ENCODE measurements at places on chromosomes 7 and 10.

DNA sequence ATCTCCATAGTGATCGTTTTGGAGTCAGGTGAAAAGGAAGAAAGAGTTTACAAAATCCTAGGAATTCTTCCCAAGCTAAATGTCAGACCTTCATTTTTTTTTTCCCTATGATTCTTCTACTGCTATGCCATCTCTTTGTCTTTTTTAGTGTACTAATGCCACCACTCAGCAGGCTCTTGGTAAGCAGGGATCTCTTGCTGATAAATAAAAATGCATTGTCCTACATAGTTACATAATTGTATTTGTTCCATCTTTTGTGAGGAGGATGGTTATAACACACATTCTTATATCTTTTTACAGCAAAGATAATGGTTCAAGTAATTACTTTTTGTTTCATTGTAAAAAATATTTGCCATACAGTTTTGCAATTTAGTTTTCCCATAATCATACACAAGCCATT lies 36.8 kb upstream of the AFAP1L2 start:
- DNase-seq: no peak

GRCh38 chr7:8437606-8438005 lies 4.2 kb downstream of the NXPH1 start:
- no peak for DNase-seq

DNA sequence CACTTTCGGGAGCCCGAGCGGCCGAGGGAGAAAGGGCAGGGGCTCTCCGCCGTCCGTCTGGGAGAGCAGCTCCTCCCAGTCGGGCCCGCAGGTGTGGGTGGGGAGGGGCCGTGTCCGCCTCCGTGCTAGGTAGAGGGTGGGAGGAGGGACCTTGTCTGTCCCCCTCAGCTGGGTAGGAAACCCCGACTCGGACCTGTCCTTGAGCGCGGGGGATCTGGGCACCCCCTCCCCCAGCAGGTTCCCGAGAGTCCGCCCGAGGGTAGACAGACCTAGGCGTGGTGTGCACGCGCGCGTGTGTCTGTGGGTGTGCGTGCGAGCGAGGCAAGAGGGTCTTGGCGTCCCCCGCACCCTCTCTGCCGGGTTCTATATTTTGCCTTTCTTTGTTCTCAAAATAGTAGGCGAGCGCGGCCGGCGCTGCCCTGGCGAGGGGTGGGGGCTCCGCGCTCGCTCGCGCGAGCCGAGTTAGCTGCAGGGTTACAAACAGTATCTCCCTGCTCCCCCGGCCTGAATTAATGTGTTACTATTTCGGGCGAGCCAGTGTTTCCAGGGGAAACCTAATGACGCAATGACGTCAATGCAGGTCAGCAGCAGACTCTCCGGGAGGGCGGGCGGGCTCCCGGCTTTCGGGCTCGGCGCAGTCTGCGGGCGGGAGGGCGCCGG lies 73.9 kb upstream of the LEP start:
- DNase-seq: peak; percentile 64

DNA sequence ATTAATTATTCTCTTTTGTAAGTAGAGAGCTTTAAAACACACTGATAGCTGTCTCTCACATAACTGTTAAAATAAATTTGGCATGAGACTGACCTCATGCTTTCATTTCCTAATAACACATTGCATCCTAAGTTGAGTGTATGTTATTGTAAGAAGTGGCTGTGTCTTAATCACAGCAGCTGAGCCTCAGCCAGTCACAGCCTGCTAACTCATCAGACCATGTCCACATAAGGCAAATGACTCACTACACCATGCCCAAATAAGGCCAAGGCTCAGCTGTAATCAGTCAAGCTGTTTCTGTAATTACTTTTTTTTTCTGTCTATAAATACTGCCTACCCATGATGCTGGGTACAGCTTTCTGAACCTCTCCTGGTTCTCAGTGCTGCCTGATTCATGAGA lies 860.9 kb downstream of the XPNPEP1 start:
- no peak for DNase-seq

DNA sequence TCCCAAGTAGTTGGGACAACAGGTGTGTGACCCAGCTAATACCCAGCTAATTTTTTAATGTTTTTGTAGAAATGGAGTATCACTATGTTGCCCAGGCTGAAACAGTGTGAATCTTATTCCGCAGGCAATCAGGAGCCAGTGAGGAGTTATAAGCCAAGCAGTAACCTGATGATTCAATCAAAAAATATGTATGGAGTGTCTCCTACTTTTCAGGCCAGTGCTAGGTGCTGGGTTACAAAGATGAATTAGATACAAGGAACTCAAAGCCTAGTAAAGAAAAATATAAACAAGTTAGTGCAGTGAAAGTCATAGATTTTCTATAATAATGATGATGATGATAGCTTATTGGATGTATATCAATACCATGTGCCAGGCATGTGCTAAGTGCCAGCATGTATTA lies 13.2 kb upstream of the IFRD1 start:
- DNase-seq: no peak

DNA sequence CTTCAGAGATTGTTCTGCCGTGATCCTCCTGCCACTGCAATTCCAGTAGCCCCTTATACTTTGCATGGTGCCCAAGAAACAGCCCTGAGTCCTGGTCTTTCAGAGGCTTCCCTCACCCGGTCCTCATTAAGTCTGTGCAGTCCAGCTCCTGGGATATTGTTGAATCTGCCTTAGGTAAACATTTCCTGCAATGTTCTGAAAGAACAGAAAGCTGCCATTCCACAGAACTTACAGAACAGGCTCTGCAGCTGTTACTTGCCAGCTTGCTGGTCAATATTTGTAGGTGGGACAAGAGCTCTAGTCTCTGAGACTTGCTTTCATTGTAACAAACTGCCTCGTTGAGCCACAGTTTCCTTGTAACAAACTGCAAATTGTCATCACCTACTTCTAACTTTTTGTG lies 115.0 kb upstream of the KIF5B start:
- DNase-seq: no peak

DNA sequence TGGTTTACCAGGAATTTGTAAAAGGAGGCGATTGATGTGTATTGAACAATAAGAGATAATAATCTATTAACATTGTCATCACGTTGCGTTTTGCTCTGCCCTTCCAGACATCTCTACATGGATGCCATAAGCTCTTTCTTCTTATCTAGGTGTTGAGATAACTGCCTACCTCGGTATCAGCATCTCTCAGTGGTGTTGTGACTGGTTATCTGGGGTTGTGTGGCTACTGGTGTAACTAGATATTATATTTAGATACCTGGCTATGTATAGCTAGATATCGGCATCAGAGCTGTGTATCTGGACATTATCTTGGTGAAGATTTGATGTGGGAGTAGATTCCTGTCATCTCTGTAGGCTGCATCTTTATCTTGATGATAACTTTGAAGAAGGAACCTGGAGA lies 17.2 kb downstream of the GATA3 start:
- no peak for DNase-seq

GRCh38 chr7:22418251-22419046 lies 61.5 kb upstream of the RAPGEF5 start:
- DNase-seq: no peak

DNA sequence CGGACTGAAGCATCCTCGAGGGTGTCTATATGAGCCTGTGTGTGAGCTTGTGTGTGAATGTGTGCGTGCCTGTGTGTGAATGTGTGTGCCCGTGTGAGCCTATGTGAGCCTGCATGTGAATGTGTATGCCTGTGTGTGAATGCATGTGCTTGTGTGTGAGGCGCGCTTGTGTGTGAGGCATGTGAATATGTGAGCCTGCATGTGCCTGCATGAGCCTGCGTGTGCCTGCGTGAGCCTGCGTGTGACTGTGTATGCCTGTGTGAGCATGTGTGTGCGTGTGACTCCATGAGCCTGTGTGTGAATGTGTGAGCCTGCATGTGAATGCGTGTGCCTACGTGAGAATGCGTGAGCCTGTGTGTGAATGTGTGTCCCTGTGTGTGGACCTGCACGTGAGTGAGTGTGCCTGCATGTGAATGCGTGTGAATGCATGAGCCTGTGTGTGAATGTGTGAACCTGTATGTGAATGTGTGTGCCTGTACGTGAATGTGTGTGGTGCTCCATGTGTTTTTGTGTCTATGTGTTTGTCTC lies 33.4 kb downstream of the PDGFA start:
- DNase-seq: no peak

GRCh38 chr7:34723338-34723737 lies 65.3 kb downstream of the NPSR1 start:
- no peak for DNase-seq
